A549 treated with dexamethasone at 1 μM for 4 hours (cell line): ENCODE measurements at places on chromosomes 16 and 17. TPM values are rescaled to one million over a fixed set of nuclear protein-coding genes. Genes with fewer than 3 reads are reported as not detected.

Gene CSNK2A2
- total RNA-seq: 60.6 to 70.8 TPM (median 65.1 TPM) in 5 replicates

Gene KRT15
- total RNA-seq: 2.3 to 4.1 TPM (median 2.9 TPM) in 5 replicates

Gene RPA1
- 60.0 to 82.3 TPM (median 70.3 TPM) in 5 replicates for total RNA-seq

Gene TELO2
- total RNA-seq: 22.4 to 37.9 TPM (median 33.0 TPM) in 5 replicates

Gene FOXF1
- 0.02 to 0.03 TPM in 2 of 5 replicates, not detected in the others for total RNA-seq

Gene ADAM11
- total RNA-seq: 1.2 to 2.2 TPM (median 1.9 TPM) in 5 replicates

Gene RPL38
- 2,564 to 3,876 TPM (median 2,613 TPM) in 5 replicates for total RNA-seq

Gene TOM1L1
- total RNA-seq: 34.2 to 39.7 TPM (median 38.4 TPM) in 5 replicates

Gene XAF1
- total RNA-seq: 0.04 to 0.08 TPM in 2 of 5 replicates, not detected in the others

Gene EVPLL
- total RNA-seq: not detected in 5 replicates

Gene BEAN1
- 4.7 to 8.5 TPM (median 6.1 TPM) in 5 replicates for total RNA-seq

Gene SLFN14
- total RNA-seq: not detected in 5 replicates

Gene TBC1D3L
- 5.6 to 12.2 TPM (median 10.7 TPM) in 5 replicates for total RNA-seq

Gene SCNN1G
- total RNA-seq: 2.3 to 3.3 TPM (median 3.1 TPM) in 5 replicates

Gene C16orf89
- not detected in 5 replicates for total RNA-seq

Gene CA7
- 0.08 TPM in 1 of 5 replicates, not detected in the others for total RNA-seq

Gene ITGA2B
- 1.1 to 2.3 TPM (median 1.4 TPM) in 5 replicates for total RNA-seq

Gene PPY
- total RNA-seq: not detected in 5 replicates

Gene CDH16
- total RNA-seq: 7.7 to 11.6 TPM (median 9.9 TPM) in 5 replicates

Gene GPRC5B
- 40.3 to 48.7 TPM (median 47.0 TPM) in 5 replicates for total RNA-seq

Gene CNTNAP4
- not detected in 5 replicates for total RNA-seq

Gene CCL1
- total RNA-seq: not detected in 5 replicates
